Astrocyte of the hippocampus (primary cell): ENCODE measurements at places on chromosomes 1 and 21.

DNA sequence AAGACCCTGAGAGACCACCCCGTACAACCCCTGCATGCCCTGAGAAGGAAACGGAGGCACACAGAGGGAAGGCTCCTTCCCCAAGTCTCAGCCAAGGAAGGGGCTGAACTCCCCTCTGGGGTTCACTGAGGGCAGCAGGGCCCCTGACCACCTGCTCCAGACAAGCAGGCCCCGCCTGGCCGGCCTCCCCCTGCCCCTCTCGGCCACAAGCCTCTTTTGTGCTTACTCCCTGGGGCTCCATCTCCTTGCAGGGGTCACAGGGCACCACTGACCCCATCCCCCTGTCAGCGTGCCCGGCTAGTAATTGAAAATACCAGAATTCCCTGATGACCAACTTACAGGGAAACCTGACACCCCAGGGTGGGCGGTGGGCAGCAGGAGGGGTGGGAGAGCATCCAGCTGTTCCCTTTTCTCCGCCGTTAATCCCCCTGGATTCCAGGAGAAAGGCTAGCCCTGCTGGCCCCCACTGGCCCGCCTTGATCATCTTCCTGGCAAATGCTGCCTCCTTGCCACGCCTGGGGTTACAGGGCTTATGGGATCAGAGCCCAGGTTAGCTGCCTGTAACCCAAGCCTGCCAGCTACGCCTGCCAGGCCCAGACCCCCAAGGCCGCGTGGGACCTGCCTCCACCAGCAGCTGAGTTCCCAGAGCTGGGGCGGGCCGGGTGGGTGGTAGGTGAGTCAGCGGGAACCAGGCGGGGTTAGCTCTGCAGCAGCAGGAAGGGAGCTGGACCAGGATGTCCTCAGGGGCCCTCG is 96.1 kb downstream of the LACTBL1 start:
- DNase-seq, result peak; percentile 85

DNA sequence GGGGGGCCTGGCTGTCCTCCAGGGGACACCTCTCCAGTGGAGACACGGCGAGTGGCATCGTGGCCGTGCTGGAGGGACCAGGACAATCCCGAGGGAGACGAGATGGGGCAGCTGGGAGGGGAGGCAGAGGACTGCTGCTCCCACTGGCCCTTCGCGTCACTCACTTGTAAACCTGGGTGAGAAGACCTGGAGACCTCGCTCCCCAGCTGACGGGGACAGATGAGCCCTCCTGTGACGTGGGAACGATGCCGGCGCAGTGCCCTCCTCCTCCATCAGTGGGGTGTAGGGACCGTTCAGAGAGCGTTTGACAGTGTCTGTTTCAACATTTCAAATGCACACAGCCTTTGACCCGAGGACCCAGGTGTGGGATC is 4.6 kb downstream of the SPATC1L start:
- no peak for DNase-seq

DNA sequence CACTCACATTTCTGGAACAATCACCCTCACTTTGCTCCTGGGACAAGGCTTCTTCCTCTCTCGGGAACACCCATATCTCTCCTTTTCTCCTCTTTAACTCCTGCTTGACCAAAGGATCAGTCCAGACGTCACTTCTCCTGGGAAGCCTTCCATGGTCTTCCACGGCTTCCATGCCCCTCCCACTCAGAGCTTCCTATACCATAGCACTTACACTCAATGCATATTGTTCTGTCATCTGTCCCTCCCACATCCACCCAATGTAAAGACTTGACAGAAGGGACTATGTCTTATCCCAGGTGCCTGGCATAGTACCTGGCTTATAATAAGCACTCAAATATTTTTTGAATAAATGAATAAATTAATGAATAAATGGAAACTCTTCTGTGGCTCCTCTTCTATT is 28.2 kb downstream of the CD34 start:
- DNase-seq, result no peak

DNA sequence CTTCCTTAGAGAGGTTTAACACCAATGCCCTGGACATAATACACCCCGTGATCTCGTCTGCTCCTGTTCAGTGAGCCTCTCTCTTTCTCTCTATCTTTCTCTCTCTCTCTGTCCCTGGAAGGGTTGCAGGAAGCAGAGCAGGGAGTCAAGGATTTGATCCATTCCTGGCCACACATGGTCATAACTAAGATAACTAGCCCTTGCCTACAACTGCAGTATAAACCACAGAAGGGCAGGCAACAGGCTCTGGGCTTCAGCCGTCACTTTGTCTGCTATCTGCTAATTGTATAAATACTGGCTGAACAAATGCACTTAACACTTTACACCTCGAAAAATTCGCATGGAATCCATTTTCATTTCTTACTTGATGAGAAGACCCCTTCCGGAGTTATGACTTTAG is 357.5 kb upstream of the RUNX1 start:
- DNase-seq, result no peak

GRCh38 chr1:230866171-230867070 is 1.9 kb downstream of the C1orf198 start:
- peak; percentile 49 for DNase-seq

DNA sequence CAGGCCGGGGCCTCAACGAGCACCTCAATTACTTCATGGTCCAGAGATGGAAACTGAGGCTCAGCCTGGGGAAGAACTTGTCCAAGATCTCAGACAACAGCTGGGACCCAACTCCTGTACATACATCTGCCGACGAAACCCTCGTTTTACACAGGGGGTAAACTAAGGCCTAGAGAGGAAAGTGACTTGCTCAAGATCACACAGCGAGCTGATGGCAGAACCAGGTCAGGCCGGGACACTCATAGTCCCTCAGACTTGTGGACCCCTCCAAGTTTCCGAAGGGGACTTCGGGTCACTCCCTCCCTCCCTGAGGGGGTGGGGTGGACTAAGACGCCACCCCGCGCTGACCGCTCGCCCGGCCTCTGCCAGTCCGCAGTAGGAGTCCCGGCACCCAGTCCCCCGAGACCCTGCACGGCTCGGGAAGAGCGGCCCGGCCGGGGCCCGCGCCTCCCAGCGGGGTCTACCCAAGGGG is 430 bp downstream of the WASF2 start:
- DNase-seq, result peak; percentile 63

GRCh38 chr1:207342332-207342731 is 20.9 kb downstream of the CD55 start:
- no peak for DNase-seq

GRCh38 chr1:42423681-42424080 is 32.1 kb downstream of the ZMYND12 start:
- no peak for DNase-seq

- no peak for DNase-seq
Measured at GRCh38 chr21:27693376-27693775, 726.5 kb upstream of the ADAMTS5 start.

DNA sequence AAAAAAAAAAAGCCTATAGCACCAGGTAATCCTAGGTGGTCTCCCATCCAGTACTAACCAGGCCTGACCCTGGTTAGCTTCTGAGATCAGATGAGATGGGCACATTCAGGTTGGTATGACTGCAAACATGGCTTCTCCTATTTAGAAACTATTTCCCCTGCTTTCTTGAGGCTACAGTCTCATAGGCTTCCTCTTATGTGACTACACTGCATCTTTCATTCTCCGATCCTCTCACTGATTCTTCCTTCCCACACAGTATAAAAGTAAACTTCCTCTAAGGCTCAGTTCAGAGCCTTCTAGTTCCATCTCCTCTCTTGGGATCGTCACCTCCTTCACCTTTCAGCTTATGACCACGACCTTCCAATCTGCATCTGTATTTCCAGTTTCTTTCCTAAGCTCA is 30.4 kb upstream of the RNF2 start:
- DNase-seq, result no peak

- DNase-seq, result no peak
Measured at GRCh38 chr1:205582471-205583291, 49.1 kb downstream of the ELK4 start.

- no peak for DNase-seq
Measured at GRCh38 chr1:178048883-178049282, 45.0 kb upstream of the RASAL2 start.

DNA sequence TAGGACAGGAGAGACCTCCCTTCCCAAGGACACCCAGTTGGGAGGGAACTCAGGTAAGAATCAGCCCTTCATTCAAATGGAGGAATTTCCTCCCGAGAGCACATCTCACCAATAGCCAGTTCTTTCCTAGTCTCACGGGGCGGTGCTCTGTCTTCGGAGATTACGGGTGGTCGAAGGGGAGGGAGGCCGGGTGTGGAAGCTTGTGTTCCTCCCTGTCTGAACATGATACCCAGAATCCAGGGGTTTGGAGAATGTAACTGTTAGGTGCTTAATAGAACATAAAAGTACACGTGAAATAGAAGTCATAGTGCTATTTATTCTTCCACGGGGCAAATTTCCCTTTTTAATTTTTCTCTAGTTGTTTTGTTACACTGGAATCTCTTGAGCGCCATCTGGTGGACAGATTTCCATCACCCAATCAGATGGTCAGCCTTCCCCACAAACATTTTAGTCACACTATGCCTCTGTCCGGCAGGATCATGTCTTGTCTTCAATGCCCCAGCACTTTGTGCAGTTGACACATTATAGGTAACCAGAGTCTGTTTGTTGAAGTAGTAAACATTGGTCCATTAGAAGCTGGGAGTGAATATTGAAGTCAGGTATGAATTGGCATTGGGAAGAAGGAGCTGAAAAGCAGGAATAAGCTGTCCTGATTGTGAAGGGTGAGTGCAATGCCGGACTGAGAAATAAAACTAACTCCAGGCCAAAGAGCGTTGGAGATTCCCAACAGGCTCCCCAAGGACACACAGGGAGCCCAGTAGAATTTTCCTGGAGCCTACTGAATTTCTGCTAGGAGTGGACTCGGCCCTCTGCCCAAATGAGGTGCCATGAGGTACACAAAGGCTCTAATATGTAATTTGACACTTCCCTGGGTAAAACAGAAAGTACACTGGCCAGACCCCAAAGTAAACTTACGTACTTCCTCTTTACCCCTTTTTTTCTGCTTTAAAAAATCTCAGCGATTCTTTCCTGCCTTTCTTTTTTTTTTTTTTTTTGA is 27.6 kb upstream of the ZNF697 start:
- peak; percentile 92 for DNase-seq

DNA sequence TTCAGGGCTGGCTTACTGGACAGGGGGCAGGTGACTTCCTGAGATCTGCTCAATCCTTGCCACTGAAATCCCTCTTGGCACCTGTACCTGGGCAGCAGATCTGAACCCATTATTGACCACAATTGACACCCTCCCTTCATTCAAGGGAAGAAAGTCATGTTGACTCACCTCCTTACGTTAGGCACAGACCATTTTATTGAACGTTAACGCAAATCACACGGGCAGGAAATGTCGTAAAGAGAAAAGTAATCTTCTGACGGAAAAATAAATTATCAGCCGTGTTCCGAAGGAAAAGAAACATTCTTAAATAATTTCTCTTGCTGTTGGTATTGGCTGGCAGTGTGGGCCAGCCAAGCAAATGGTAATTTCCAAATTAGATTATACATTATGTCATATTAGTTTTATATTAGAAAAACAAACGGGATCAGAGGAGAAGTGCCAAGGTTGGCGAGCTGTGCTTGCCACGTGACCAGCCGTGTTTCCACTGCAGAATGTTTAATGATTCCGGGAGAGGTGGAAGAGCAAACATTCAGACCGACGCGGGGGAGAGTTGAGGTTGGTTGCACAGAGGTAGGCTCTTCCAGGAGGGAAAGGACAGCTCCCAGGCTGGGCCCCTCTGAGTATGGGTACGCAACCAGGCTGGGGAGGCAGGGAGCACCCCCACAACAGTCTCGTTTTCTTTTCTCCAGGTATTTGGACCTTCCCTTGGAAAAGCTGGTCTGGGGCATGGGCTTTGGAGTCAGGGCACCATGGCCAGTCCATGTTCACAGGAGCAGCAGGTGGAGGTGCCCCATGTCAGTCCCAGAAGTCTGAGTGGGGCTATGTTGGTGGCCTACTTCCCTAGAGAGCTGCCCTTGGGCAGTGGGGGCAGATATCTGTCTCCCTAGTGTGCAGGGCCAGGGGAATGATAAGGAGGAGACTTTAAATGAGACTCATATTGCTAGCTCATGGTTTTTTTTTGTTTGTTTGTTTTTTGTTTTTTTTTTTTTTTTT is 121.1 kb downstream of the FOXD2 start:
- no peak for DNase-seq

GRCh38 chr21:20026543-20026942 is 971.7 kb upstream of the NCAM2 start:
- no peak for DNase-seq

DNA sequence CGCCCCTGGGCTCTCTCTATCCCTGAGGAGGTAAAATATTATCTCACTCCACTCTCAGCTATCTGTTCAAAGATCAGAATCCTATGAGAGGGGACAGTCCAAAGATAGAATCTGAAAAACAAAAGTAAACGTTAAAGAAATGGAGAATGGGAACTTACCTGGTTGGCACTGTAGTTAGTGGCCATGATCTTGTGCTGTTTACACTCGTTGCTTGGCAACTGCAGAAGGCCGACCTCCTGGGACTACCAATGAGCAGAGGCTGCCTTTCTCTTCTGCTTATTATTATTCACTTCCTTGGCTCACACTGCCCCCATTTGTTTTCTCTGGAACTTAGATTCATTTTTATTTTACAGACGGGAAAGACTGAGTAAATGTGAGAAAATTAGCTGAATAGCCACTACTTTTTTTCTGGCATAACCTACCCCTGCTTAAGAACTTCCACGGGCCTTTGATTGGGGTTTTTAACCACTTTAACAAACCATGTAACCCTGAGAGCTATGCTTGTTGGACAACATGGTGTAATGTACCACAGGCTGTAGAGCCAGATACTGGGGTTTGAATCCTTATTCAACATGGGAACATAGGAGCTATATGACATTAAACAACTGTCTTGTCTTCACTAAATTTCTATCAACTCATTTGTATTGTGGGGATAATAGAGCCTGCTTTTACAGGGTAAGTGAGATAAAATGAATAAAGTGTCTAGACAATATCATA is at the start of gene CFAP126:
Gene CFAP126, minus strand, starts transcription at position 193 of the 717 bp plus-strand sequence. Its CDS starts 8 bp downstream, at position 185.
- DNase-seq, result peak; percentile 87

- DNase-seq, result no peak
Measured at GRCh38 chr1:15435239-15436077, 2.8 kb upstream of the CTRC start.

DNA sequence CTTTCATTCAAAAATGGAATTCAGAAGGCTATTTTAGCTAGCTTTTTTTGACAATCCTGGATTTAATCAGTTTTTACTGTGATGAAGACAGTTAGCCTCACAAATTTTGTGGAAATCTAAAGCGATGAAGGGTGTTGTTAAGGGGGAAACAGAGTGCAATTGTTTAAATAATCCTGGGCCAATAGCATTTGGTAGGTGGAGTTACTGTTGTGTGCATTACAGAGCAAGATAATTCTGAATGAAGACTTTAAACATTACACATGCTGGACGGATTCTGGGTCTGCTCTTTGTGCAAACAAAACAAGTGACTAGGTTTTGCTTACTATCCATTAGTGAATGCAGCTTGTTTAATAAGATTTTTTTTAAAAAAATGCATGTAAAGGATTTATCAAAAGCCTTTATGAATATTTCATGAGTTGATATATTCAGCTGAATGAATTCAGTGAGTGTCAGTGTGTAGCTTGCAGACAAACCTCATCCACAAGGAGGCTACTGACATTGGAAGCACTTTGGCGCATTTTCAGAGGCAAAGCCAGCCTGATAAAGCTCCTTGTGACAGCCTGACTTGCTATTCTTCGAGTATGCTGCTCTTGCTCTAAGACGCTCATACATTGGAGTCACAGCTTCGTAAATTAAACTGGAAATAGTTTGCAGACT is 199.6 kb downstream of the PDE4B start:
- DNase-seq, result peak; percentile 51
